ENCODE measurements at places on chromosomes 5 and 9.

GRCh38 chr5:52656569-52657246 is 131.0 kb upstream of the ITGA1 start:
- no peak for DNase-seq

DNA sequence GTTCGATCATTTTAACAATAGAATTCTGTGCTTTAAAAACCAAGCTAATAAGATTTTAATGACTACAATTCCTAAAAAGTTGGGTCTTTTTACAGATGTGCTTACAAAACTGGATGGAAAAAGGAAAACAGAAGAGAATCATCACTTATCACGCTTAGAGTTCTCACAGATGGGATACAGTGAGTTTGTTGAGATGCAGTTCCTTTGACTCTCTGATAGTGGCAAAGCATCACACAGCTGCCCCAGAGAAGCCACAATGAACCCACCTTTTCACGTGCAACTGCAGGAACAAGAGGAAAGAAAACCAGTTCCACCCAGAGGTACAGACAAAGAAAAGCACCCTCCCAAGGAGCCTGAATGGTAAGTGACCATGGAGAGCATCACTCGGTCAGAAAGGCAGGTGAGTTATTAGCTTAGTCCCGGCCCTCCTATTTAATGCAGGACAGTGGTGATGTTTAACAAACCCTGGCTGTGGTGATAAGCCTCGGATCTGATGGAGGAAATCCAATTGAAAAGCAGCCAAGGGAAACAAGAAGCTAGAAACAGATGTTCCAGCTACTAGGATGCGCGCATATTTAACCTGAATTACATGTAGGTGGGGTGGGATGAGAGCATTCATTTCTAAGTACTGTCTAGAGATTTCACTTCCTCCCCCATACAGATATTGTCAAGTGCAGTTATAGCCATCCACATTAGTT is 167.7 kb downstream of the TARS1 start:
- DNase-seq = no peak

DNA sequence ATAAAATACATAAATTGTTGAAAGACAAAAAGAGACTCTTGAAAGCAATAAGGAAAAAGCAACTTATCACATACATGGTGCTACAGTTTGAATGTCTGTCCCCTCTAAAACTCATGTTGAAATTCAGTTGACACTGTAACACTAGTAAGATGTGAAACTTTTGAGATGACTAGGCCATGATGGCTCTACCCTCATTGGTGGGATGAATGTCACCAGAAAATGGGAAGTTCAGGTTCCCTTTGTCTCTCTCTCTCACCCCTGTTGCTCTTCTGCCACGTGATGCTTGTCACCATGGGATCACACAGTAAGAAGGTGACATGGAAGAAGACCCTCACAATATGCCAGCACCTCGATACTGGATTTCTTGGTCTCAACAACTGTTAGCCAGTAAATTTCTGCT is 50.3 kb upstream of the SPTLC1 start:
- DNase-seq = no peak

- DNase-seq = no peak
Observed at GRCh38 chr9:18605766-18606180, 131.8 kb downstream of the ADAMTSL1 start.

GRCh38 chr9:89436326-89436725 is 61.6 kb downstream of the SEMA4D start:
- DNase-seq = no peak

DNA sequence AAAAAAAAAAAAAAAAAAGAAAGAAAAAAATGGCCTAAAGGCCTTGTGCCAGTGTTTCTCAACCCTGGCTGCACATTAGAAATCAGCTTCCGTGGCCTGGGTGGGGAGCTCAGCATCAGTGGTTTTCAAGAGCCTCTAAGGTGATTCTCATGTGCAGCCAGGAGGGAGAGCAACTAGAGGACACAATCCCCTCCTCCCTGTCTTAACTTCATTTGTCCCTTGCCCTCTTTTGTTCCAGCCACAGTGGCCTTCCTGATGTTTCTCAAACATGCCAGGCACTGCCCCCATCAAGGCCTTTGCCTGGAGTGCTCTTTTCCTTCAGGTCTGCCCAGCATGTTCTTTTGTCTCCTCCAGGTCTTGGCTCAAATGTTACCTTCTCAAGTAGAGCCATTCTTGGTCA is 42.4 kb downstream of the HOMER1 start:
- no peak for DNase-seq

- DNase-seq = no peak
Observed at GRCh38 chr9:81377921-81378320, 311.4 kb downstream of the TLE1 start.

- no peak for DNase-seq
Observed at GRCh38 chr5:148569948-148570347, 84.4 kb downstream of the HTR4 start.

DNA sequence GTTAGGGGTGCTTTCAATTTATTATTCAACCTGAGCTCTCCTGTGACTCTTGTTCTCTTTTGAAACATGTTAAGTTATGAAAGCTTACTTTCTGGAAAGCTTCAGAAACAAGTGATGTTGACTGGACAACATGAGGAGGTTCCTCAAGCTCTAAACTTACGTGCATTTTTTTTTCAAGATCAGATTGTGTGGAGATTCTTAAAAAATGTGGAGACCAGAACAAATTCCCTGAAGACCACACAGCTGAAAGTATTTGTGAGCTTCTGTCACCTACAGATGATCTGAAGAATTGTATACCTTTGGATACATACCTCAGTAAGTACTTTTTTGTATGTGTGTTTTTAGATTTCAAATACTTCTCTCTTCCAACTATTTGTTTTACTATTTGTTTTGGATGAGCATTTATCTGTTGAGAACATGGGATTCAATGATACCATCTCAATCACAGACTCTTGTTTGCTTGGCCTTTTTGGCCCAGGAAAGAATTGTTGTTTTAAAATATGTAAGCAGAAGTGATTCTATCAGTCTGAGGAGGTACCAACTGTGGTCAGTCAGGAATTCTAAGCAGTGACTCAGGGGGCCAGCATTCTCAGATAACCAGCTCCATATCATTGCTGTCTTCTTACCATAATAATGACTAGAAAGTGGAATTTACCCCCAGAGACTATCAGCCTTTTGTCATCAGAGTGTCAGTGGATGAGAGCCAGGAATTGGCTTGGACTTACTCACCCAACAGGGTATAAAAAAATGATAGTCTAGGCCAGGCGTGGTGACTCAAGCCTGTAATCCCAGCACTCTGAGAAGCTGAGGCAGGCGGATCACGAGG is 34.4 kb upstream of the GLIPR2 start:
- no peak for DNase-seq

DNA sequence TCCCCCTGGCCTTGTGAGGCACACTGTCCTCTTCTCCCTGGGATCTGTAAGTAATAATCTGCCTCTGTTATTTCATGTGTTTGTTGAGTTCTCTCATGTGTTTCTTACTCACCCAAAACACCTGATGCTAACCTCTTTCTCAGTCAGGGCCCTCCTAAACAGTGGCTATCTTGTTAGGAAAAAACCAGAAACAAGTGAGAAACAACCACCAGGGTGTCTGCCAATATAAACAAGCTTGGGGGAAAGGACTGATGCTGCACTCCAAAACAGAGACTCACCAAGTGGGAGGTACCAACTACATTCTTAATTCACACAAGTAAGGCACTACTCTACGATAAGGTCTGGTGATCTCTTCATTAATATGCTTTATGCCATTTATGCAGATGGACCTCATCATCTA is 564.4 kb downstream of the SEMA5A start:
- no peak for DNase-seq

GRCh38 chr5:77376609-77377300 is 115.4 kb downstream of the WDR41 start:
- no peak for DNase-seq

DNA sequence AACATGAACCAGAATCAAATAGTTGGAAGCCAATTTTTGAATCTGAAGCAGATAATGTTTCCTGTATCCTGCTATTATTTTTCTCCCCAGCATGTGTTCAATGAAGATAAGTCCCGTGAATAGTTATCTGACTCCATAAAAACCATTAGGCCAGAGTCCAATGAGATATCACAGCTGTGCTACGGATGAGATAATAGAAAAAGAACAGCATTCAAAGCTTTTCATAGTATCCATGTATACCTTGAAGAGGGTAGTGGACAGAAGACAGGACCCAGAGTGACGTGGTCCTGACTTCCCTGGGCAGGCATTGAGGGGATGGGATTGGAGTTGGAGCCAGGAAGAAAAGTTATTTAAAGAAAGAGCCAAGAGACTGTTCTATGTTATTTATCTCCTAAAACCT is 50.7 kb upstream of the C6 start:
- no peak for DNase-seq
